Stimulated activated CD4-positive, alpha-beta T cell treated with anti-CD3 and anti-CD28 coated beads, Interleukin-4, amount 100 ng/mL, for 1 hour (primary cell): ENCODE measurements at places on chromosomes 4 and X.

- no peak for DNase-seq
Measured at GRCh38 chr4:74362347-74362746, 2.6 kb upstream of the EREG start.

- DNase-seq, result no peak
Measured at GRCh38 chr4:86963697-86964096, 28.9 kb downstream of the AFF1 start.

GRCh38 chr4:42311591-42311990 lies 85.7 kb upstream of the SHISA3 start:
- DNase-seq, result no peak

DNA sequence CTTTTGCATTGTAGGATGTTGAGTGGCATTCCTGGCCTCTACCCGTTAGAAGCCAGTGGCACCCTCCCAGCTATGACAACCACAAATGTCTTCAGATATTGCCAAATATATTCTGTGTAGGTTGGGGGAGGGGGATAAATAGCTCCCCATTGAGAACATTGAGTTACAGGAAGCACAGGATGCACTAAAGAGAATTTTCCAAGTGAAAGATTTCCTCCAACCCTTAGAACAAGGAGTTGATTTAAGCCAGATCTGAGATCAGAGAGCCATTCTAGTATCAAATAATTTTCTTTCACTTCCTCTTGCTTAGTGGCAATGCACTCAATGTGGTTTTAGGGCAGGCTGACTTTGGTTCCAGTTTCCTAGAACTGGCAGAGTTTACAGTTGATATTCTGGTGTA lies 436.6 kb downstream of the C4orf33 start:
- DNase-seq, result no peak

GRCh38 chrX:63918611-63919010 lies 133.6 kb upstream of the ARHGEF9 start:
- DNase-seq, result no peak

DNA sequence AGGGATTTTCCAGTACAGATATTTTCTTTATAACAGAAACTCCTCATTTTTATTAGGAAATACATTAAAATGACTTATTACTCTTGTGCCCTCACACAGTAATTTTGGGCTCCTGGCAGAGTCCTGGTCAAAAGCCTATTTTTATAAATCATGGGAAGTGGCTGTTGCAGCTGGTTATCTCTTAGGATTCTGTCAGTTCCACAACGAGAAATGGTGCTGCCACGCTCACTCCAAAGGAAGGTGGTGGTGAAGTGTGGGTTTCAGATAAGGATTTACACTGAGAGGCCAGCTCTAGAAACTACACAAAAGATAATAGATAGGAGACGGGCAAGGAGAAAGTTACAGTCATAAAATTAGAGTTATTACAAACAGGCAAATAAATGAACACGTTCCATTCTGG lies 159.2 kb upstream of the FAM241A start:
- DNase-seq, result no peak
